ENCODE measurements at places on chromosomes 12 and 14. TPM values are rescaled to one million over a fixed set of nuclear protein-coding genes. Genes with fewer than 3 reads are reported as not detected.

DNA sequence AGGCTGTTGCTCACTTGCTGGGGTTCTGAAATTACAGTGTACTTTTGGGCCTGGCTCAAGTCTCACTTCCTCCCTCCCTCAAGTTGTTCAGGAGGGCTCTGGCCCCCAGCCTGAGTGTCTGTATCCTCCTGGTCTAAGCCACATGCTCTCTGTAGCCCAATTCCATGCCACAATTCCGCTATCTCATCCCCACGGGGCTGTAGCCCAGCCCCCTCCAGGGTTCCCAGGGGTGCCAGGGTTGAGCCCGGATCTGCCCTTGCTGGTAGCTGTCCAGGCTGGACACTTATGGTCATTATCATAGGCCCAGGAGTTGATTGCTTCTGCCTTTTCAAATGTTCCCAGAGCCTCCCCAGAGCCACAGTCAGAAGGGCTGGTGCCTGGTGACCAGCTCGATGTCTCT is 65.3 kb downstream of the PRIMA1 start:
- H3K4me3 ChIP-seq = no peak overlapping the region
- DNase-seq = no peak
- H3K36me3 ChIP-seq = no peaks in the 10 kb centered on the region
- H3K27me3 ChIP-seq = no peaks in the 10 kb centered on the region

- no peaks in the 10 kb centered on the region for H3K27me3 ChIP-seq
- H3K27ac ChIP-seq = no peak overlapping the region
- no peak for DNase-seq
- H3K4me3 ChIP-seq = no peak overlapping the region
- H3K36me3 ChIP-seq = no peaks in the 10 kb centered on the region
Measured at GRCh38 chr12:125340791-125341190, 275.6 kb downstream of the AACS start.

- H3K27me3 ChIP-seq = no peaks in the 10 kb centered on the region
- no peak overlapping the region for H3K4me3 ChIP-seq
- no peaks in the 10 kb centered on the region for H3K4me1 ChIP-seq
- no peaks in the 10 kb centered on the region for H3K36me3 ChIP-seq
- H3K27ac ChIP-seq = no peak overlapping the region
- DNase-seq = no peak
Measured at GRCh38 chr12:130133851-130134562, 28.3 kb upstream of the FZD10 start.

- peaks cover 14% of the 10 kb centered on the region for H3K4me1 ChIP-seq
- no peak overlapping the region for H3K27ac ChIP-seq
- no peak overlapping the region for H3K4me3 ChIP-seq
- H3K36me3 ChIP-seq = no peaks in the 10 kb centered on the region
- peaks cover 6% of the 10 kb centered on the region for H3K27me3 ChIP-seq
- DNase-seq = no peak
Measured at GRCh38 chr14:66511849-66512248, 3.9 kb downstream of the GPHN start.

GRCh38 chr14:72776701-72777261 is 117.1 kb downstream of the DPF3 start:
- no peak overlapping the region for H3K27ac ChIP-seq
- DNase-seq = no peak
- no peaks in the 10 kb centered on the region for H3K36me3 ChIP-seq
- no peak overlapping the region for H3K4me3 ChIP-seq
- no peaks in the 10 kb centered on the region for H3K27me3 ChIP-seq

DNA sequence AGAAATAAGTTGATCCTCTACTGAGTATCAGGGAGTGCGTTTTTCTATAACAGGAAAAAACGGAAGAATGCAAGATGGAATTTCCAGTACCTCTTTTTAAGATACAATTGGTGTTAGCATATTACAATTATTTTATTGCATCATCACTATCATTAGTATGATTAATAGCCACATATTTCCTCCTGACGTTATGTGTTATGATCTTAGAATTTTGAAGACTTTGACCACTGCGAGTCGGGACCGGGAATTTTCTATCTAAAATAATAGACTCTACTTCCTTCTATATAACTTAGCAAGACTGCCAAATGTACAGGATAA is 679 bp upstream of the SAV1 start:
- peak overlapping the region; percentile 57 for H3K4me3 ChIP-seq
- no peaks in the 10 kb centered on the region for H3K36me3 ChIP-seq
- H3K4me1 ChIP-seq = peaks cover 8% of the 10 kb centered on the region
- no peak for DNase-seq
- no peaks in the 10 kb centered on the region for H3K27me3 ChIP-seq

DNA sequence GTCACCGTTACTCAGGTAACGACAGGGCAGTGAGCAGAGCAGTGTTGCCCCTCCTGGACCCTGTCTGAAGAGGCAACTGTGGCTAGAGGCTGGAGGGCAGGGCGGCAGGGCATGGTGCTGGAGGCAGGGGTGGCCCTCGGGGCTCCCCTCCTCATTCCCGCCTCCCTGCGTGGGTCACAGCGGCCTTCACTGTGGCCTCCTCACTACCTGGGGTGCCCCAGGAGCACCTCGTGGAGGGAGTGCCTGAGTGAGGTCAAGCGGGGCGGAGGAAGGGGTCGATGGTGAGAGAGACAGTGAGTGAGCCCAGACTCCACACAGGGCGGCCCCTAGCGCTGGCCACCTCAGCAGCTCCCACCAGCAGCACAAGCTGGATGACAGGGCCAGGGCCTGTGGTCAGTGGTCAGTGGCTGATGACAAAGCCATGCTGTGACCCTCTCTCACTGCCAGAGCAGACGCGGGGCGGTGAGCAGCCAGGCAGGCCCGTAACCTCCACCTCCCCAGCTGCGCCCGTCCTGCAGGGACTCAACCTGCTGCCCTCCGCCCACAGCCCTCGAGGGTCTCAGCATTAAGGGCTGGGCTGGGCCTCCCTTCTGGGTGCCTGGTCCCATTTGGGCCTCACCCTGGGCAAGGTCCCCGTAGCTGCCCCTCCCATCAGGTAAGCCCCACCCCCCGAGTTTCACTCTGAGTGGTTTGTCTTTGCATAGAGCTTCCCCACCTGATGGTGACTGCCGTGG is 17.8 kb downstream of the GPR132 start:
- H3K27ac ChIP-seq = no peak overlapping the region
- H3K36me3 ChIP-seq = peaks cover 37% of the 10 kb centered on the region
- H3K4me1 ChIP-seq = peaks cover 11% of the 10 kb centered on the region
- no peaks in the 10 kb centered on the region for H3K27me3 ChIP-seq

GRCh38 chr12:124607681-124608425 is 40.4 kb upstream of the NCOR2 start:
- H3K4me3 ChIP-seq = no peak overlapping the region
- no peaks in the 10 kb centered on the region for H3K36me3 ChIP-seq
- H3K4me1 ChIP-seq = peaks cover 25% of the 10 kb centered on the region

GRCh38 chr14:88326352-88327103 is 3.5 kb upstream of the KCNK10 start:
- H3K27ac ChIP-seq = no peak overlapping the region
- H3K4me1 ChIP-seq = peaks cover 9% of the 10 kb centered on the region
- H3K36me3 ChIP-seq = no peaks in the 10 kb centered on the region
- no peak overlapping the region for H3K4me3 ChIP-seq

DNA sequence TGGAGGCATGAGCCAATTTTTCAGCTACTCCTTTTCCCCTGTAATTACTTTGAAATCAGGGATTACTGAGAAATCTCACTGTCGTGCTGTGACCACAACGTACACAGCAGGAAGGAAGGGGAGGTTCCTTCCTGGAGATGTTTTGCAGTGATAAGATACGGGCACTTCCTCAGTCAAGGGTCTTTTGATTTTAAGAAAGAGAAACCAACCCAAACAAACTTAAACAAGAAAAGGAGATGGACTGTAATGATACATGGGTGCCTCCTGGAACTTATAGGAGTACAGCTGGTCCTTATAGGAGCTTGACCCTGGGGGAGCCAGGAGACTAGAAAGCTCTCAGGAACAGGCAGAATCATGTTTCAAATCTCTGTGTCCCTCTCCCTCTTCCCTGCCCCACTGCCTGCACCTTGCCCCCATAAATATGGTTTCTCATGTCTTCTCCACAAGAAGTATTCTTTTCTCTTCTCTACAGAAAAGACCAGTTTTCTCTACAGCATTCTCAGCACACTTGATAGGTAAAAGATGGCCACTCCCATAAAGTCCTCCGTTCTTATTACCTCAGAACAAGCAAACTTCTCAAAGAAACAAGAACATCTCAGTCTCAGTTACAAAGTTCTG is 281.1 kb upstream of the AMIGO2 start:
- H3K36me3 ChIP-seq = no peaks in the 10 kb centered on the region
- H3K4me1 ChIP-seq = peaks cover 42% of the 10 kb centered on the region
- peak overlapping the region; percentile 97 for H3K27ac ChIP-seq
- peak overlapping the region; percentile 29 for H3K4me3 ChIP-seq
- H3K27me3 ChIP-seq = no peaks in the 10 kb centered on the region
- peak; percentile 83 for DNase-seq

- H3K27ac ChIP-seq = no peak overlapping the region
- peaks cover 16% of the 10 kb centered on the region for H3K27me3 ChIP-seq
- no peak for DNase-seq
- no peak overlapping the region for H3K4me3 ChIP-seq
- H3K4me1 ChIP-seq = peaks cover 12% of the 10 kb centered on the region
Measured at GRCh38 chr12:27336282-27336653, 3.6 kb downstream of the BMAL2 start.

GRCh38 chr12:132711080-132711843 is 620 bp downstream of the PGAM5 start:
- DNase-seq = peak; percentile 38
- H3K4me1 ChIP-seq = peaks cover 17% of the 10 kb centered on the region
- no peak overlapping the region for H3K27ac ChIP-seq
- peaks cover 9% of the 10 kb centered on the region for H3K36me3 ChIP-seq
- peak overlapping the region; percentile 57 for H3K4me3 ChIP-seq

- no peak overlapping the region for H3K27ac ChIP-seq
- H3K27me3 ChIP-seq = peaks cover 2% of the 10 kb centered on the region
- DNase-seq = no peak
- H3K4me1 ChIP-seq = no peaks in the 10 kb centered on the region
Measured at GRCh38 chr12:54840244-54840865, 14.0 kb upstream of the MUCL1 start.

DNA sequence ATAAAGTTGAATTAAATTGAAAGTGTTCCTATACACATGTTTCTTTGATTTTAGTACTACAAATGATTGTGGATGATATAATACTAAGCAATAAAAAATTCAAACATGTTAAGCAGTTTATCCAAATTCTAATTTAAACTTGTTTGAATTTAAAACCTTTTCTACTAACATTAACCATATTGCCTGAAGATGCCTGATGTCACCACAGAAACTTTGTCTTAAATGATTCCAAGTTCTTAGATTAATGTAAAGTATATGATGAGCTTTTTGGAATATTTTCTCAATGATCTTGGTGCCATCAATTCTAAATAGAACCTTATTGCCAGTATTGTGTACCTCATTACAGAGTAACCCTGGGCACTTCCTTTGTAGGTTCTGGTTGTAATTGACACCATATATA is 259.6 kb downstream of the NAV3 start:
- H3K4me3 ChIP-seq = no peak overlapping the region
- H3K27me3 ChIP-seq = no peaks in the 10 kb centered on the region
- no peaks in the 10 kb centered on the region for H3K4me1 ChIP-seq

DNA sequence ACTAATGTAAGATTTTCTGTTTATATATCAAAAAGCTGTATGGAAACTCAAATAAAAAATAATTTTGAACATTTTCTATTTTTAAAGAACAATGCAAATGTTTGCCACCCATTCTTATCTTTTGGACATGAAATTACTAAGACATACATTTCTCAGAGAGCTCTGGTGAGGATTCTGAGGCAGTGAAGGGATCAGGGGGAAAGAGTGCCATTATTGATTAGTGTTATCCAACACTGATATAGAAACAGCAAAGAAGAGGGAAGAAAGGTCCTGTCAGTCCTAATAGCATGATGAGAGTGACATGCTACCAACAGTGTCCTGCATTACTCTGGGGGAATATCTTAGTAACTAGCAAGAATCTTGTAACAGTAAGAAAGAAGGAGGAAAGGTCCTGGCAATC is 282.2 kb downstream of the RPL10L start:
- H3K27me3 ChIP-seq = no peaks in the 10 kb centered on the region
- no peak overlapping the region for H3K4me3 ChIP-seq
- no peak overlapping the region for H3K27ac ChIP-seq
- H3K36me3 ChIP-seq = no peaks in the 10 kb centered on the region

- no peak overlapping the region for H3K27ac ChIP-seq
- H3K4me3 ChIP-seq = no peak overlapping the region
- DNase-seq = no peak
- H3K27me3 ChIP-seq = no peaks in the 10 kb centered on the region
Measured at GRCh38 chr12:128009108-128009507, 257.9 kb upstream of the TMEM132C start.

- H3K36me3 ChIP-seq = no peaks in the 10 kb centered on the region
- H3K4me3 ChIP-seq = peak overlapping the region; percentile 12
- DNase-seq = no peak
- H3K4me1 ChIP-seq = peaks cover 31% of the 10 kb centered on the region
- no peak overlapping the region for H3K27ac ChIP-seq
- H3K27me3 ChIP-seq = peaks cover 46% of the 10 kb centered on the region
Measured at GRCh38 chr12:116880817-116881324, 370 bp downstream of the HRK start.

GRCh38 chr14:44736326-44736725 is 225.4 kb downstream of the KLHL28 start:
- H3K27ac ChIP-seq = no peak overlapping the region
- no peak for DNase-seq
- no peaks in the 10 kb centered on the region for H3K27me3 ChIP-seq

GRCh38 chr14:100138082-100138787 is 21.2 kb downstream of the DEGS2 start:
- peaks cover 97% of the 10 kb centered on the region for H3K36me3 ChIP-seq
- no peak overlapping the region for H3K27ac ChIP-seq

DNA sequence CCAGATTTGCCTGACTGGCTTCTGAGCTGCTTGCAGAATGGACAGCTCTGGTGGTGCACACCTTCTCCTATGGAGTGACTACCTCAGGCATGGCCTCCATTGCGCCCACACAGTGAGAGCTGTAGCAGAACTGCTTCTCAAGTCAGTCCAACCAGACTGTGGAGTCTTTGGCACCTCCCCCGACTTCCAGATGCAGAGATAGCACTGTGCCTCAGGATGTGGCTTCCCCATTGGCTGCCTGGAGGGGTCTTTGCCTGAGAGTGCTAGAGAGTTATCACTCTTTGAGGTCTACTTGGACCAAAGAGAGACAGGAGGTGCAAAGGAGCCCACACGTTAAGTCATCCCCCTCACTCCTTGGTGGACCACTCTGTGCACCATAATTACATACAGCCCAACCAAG is 44.8 kb upstream of the FRS2 start:
- DNase-seq = no peak
- H3K27ac ChIP-seq = no peak overlapping the region
- no peaks in the 10 kb centered on the region for H3K27me3 ChIP-seq

GRCh38 chr14:37643701-37644100 is 48.3 kb downstream of the TTC6 start:
- no peaks in the 10 kb centered on the region for H3K36me3 ChIP-seq
- no peaks in the 10 kb centered on the region for H3K27me3 ChIP-seq
- no peak for DNase-seq
- H3K4me1 ChIP-seq = no peaks in the 10 kb centered on the region
- H3K27ac ChIP-seq = no peak overlapping the region

- no peak for DNase-seq
- no peaks in the 10 kb centered on the region for H3K27me3 ChIP-seq
Measured at GRCh38 chr12:69433653-69434052, 36.5 kb upstream of the FRS2 start.

TDRD9 gene
- total RNA-seq = 1.4 TPM

KRT73 gene
- 12.4 TPM for total RNA-seq

SCNN1A gene
- total RNA-seq = 3.0 TPM

DEGS2 gene
- 7.1 TPM for total RNA-seq

EML5 gene
- total RNA-seq = 1.0 TPM

PNN gene
- 145 TPM for total RNA-seq

CD27 gene
- total RNA-seq = 3.1 TPM

NTN4 gene
- total RNA-seq = 0.18 TPM

C14orf119 gene
- 10.6 TPM for total RNA-seq

MGAT4C gene
- total RNA-seq = not detected

TMEM63C gene
- 2.1 TPM for total RNA-seq

STAC3 gene
- 2.4 TPM for total RNA-seq

SDS gene
- not detected for total RNA-seq

PMCH gene
- not detected for total RNA-seq

ANG gene
- not detected for total RNA-seq

Measured in natural killer cell (primary cell).